ENCODE measurements at places on chromosomes 11 and 22.
A peak's percentile ranks its signal among the peaks of the same experiment; 100 is the strongest.

- DNase-seq, result no peak
Measured at GRCh38 chr22:24969560-24970301, 17.2 kb downstream of the KIAA1671 start.

DNA sequence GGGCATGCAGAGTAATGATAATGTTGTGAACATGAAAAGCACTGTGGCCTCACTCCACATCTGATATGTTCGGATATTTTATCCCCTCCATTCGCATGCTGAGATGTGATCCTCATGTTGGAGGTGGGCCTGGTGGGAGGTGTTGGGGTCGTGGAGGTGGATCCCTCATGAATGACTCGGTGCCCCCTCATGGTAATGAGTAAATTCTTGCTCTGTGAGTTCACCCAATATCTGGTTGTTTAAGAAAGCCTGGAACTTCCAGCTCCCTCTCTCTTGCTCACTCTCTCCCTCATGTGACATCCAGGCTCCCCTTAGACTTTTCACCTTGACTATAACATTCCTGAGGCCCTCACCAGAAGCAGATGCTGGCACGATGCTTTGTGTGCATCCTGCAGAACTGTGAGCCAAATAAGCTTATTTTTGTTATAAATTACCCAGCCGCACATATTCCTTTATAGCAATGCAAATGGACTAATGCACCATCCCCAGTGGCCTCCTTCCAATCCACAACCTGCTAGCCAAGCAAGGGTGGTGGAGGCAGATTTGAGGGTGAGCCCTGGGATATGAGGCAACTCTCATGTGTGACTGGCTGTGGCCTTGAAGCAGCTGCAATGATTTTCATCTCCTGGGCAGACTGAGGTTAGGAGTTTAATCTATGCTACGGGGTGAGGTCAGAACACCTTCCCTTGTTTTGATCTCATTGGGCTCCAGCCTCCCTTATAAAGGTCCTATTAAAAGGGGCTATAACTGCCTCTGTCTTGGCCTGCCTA is 276.5 kb downstream of the ETS1 start:
- DNase-seq, result no peak

- peak; percentile 65 for DNase-seq
Measured at GRCh38 chr22:36365020-36365411, 22.8 kb downstream of the MYH9 start.

DNA sequence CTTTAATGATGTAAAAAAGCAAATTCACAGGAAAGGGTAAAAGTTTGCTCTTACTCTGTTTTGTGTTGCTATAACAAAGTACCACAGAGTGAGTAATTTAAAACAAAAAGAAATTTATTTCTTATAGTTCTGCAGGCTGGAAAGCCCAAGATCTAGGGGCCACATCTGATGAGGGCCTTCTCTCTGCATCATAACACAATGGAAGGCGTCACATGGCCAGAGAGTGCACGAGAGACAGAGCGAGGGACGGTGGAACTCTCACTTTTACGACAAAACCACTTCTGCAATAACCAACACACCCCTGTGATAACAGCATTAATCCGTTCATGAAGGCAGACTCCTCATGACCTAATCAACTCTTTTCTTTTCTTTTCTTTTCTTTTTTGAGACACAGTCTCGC is 31.1 kb downstream of the CD6 start:
- no peak for DNase-seq

GRCh38 chr22:17065433-17065832 is 19.4 kb upstream of the IL17RA start:
- DNase-seq, result no peak

DNA sequence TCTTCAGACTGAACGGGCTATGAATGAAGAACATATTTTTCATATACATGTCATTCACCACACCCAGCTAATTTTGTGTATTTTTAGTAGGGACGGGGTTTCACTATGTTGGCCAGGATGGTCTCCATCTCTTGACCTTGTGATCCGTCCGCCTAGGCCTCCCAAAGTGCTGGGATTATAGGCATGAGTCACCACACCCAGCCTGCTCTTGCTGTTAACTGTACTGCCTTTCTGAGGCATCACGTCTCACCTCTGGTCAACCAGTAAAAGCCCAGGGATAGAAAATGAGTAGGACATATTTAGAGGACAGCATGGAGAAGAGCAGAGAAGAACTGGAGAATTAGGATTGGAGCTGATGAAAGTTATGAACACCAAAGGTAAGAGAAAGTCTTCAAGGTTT is 55.6 kb downstream of the APOL3 start:
- DNase-seq, result no peak

- DNase-seq, result no peak
Measured at GRCh38 chr11:8375932-8376331, 112.3 kb upstream of the LMO1 start.

- DNase-seq, result no peak
Measured at GRCh38 chr11:95728790-95729189, 60.8 kb downstream of the FAM76B start.

- DNase-seq, result no peak
Measured at GRCh38 chr11:117720061-117720511, 76.9 kb downstream of the DSCAML1 start.

GRCh38 chr11:10496296-10496936 is 41.4 kb downstream of the AMPD3 start:
- DNase-seq, result no peak

GRCh38 chr22:42786606-42787356 is 66.1 kb upstream of the A4GALT start:
- no peak for DNase-seq

GRCh38 chr11:86898689-86899088 is 56.5 kb downstream of the FZD4 start:
- no peak for DNase-seq

- DNase-seq, result no peak
Measured at GRCh38 chr22:48539261-48539660, 1288.4 kb downstream of the BRD1 start.

DNA sequence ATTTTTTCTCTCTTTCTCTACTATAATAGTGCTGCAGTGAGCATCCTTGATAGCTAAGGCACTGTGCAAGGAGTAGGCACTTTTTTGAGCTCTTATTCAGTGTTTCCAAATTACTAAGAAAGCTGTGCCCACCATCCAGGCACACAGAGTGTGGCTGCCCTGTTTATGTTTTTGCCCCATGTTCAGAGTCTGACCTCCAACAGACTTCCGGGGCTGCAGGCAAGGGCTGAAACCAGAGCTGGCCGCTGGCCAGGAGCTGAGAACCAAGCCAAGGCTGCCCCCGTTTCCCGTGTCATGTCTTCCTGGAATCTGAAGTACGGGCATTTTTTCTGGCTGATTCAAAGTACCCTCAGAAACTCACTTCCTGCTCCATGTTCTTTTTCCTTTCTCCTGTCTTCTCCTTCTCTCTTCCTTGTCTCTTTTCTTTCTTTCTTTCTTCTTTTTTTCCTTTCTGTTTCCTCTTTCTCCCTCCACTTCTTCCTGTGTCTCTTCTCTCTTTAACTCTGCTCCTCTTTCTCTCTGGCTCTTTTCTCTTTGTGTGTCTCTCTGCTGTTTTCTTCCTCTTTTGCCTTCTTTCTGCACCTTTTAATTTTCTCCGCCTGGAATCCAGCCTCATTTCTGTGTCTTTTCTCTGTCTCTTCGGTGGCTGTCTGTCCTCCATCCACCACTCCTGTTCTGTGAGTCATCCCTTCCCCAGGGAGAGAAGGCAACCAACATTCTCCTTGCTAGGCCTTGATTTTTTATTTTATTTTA is 17.0 kb upstream of the KCTD14 start:
- DNase-seq, result no peak

GRCh38 chr22:32482708-32483107 is 8.1 kb downstream of the FBXO7 start:
- DNase-seq, result no peak

DNA sequence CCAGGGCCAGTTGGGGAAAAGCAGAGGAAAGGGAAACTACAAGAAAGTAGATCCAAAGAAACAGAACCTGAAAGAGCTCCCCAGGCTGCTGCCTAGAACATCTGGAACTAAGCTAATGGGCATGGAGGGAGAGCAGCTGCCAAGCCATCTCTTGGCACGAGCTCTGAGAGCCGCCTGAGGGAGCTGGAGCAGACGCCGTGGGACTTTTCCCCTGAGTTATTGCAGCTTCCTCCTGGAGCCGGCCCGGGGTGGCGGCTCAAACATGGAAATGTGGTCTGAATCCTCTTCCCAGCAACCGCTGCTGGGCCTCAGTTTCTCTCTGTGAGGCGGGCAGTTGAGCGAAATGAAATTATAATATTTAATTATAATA is 41.8 kb downstream of the LIF start:
- DNase-seq, result no peak

- no peak for DNase-seq
Measured at GRCh38 chr11:64234647-64235379, 429 bp downstream of the VEGFB start.

GRCh38 chr11:120248551-120249278 is 8.8 kb downstream of the POU2F3 start:
- DNase-seq, result no peak

GRCh38 chr11:111549196-111549868 is 8.8 kb downstream of the LAYN start:
- no peak for DNase-seq

- no peak for DNase-seq
Measured at GRCh38 chr11:134438542-134439537, 26.8 kb upstream of the B3GAT1 start.

GRCh38 chr22:31477329-31477728 is 12.3 kb downstream of the EIF4ENIF1 start:
- no peak for DNase-seq

DNA sequence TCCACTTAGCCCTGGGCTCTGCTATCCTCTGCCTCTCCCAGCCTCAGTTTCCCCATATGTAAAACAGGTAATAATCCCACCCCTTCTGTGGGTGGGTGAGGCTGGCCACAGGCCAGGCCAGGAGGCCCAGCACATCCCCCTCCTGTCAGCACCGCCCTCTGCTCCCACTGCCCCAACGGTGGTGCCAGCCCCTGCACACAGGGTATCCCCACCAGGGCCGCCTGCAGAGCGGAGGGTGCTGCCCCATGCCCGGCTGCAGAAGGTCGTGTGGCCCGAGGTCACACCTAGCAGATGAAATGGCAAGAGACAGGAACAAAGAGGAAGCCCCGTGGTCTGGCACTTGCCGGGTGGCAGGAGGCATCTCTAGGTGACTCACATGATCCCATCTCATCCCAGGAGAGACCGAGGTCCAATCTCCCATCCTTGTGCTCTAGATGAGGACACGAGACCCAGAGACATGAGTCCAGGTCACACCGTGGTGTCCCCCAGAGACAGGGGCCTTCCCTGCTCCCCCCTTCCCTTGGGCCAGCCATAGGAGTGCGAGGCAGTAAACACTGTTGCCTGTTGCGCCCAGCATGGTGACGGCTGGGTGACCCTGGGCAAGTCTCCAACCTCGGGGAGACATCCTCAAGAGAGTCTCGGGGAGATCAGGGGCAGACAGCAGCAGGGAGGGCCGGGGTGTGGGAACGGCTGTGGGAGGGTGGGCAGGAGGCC is 27.2 kb upstream of the PPARA start:
- DNase-seq, result no peak

GRCh38 chr11:2587132-2587930 is 112.5 kb downstream of the KCNQ1OT1 start:
- DNase-seq, result no peak

DNA sequence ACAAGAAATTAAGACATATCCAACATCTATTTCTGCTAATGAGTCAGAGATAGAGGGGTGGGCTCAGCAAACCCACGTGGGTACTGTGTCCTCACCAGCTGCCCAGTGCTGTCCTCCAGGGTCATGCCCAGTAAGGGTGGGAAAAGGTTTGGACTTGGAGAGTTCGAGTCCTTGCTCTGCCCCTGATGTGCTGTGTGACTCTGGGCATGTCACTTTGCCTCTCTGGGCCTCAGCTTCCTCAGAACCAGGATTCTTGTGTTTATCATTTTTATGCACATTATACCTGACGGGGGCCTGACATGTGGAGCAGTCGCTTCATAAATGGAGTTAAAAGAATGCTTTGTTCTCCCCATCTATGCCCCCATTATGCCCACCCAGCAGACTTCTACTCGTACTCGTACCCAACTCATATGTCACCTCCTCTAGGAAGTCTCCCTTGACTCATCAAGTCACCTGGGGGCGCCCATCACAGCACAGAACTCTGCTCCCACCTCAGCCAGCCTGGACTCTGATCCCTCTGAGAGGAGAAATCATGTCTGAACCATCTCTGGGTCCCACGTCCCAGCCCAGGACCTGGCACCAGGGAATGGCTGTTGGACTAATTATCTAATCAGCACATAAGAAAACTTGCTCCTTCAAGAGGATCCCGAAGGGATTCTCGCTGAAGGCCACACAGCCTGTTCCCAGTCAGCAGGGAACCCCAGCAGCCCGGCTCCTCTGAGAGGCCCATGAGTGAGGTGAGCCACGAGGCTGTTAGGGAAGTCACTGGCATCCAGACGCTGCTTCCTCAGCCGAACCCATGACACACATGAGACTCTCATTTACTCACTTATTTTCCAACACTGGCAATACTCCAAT is 38.7 kb upstream of the TSKU start:
- DNase-seq, result no peak

- no peak for DNase-seq
Measured at GRCh38 chr11:111918390-111919256, at the start of gene C11orf52. Gene C11orf52, plus strand, starts transcription at chr11:111918913. Its CDS starts 60 bp downstream, at chr11:111918973.

DNA sequence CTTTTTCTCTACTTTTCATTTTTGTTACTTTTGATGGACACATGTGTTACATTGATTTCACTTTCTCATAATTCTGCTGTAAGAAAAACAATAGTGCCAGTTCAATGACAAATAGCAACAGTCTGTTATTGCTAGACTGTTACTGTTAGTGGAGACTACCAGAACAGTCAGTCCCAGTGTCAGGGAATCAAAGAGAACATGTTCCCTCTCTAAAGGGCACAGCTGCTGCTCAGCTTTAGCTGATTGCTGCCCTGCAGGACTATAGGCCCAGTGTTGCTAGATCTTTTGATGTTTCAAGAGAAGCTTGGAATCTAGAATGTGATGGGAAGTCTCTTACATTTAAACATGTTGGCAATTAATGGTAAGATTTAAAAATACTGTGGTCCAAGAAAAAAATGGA is 3.4 kb downstream of the BIRC3 start:
- no peak for DNase-seq

DNA sequence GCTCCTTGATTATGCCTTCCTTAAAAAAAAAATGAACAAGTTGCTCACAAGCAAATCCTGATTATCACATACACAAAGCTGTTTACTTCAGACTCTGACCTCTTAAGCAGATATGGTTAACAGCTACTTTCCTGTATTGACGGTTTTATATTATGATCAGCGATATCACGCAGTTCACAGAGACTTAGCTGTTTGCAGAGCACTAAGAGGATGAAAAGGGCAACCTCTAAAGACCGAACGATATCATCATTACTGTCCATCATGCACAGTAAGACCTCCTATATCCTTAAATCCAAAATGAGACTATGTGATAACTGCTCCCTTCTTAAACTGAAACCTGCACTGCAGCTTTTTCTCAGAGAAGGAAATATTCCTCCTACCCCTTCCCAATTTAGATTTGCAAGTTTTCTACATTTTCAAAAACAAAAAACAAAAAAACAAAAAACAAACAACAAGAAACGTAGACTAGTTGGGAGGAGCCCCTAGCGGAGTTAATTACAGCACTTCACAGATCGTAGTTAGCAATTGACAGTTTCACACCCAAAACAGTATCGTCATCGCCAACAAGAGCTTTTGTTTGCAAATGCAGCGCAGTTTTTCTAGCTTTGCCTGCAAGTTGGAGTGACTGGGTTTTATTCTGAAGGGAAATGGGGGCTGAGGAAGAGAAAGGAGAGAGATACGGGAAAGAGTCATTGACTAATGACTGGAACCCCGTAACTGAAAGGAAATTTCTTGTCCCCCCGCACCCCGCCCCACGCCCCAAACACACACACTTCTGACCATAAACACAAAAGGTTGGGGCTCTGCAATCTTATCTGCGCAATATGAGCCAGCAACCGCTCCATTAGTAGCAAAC is 1.2 kb downstream of the DDX6 start:
- DNase-seq, result no peak

- no peak for DNase-seq
Measured at GRCh38 chr11:66051371-66051765, 796 bp upstream of the SF3B2 start.

- DNase-seq, result no peak
Measured at GRCh38 chr11:3121416-3121815, 43.7 kb downstream of the OSBPL5 start.
